ENCODE measurements at places on chromosomes 2 and 18. TPM values are rescaled to one million over a fixed set of nuclear protein-coding genes. Genes with fewer than 3 reads are reported as not detected.

DNA sequence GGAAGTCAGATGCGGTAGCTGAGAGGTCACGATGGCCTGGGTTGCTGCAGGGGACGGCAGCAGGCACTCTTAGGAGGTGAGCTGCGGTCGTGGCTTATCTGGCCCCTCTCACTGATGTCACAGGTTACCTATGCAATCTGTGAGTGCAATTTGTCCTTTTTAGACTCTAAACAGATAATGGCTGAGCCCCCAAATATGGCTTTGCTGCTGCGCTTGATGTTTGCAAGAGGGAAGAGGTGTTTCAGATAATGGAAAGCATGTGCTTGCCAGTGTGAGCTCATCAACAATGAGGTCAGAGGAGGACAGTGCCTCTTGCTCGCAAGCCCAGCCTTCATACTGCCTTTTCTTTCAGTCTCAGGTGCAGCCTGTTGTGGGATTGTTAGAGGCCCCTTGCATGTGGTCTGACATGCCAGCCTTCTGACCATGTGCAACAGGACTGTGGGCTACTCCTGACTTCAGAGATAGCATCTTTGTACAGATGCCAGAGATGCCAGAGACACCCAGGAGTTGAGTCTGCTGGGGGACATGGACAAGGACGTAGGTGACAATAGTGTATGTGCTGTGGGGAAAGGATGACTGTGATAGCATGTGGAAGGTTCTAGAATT, 151.3 kb downstream of the TANC1 start:
- DNase-seq: no peak

- DNase-seq: no peak
Observed at GRCh38 chr2:46386763-46387162, 89.6 kb downstream of the EPAS1 start.

Gene SPP2
- total RNA-seq: not detected

DNA sequence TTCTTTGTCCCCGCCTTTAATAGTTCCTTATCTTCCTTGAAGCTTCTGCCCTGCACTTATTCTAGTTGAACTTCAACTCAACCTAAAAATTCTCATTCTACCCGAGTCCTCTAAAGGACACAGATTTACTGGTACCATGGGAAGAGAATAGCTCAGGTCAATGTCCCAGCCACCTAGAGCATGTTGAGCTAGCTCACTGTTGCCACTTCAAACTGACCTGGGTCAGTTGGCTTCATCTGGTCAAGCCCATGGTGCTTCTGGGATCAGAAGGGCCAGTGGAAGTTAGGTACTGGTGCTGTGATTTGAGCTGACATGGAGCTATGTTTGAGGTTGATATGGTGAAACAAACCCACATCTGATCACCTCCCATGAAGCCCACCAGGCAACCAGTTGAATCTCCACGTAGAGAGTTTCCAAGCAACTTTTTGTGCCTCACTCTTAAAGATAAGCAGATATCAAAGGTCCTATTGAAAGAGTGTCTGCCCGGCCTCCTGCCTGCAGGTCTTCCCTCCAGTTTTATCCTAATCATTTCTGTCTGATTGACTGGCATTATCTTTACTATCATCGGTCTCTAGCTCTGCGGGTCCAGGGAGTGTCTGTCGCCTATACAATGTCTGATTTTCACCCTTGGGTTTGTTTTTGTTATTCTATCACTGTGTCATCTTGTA, 17.2 kb downstream of the GREB1 start:
- DNase-seq: no peak

DNA sequence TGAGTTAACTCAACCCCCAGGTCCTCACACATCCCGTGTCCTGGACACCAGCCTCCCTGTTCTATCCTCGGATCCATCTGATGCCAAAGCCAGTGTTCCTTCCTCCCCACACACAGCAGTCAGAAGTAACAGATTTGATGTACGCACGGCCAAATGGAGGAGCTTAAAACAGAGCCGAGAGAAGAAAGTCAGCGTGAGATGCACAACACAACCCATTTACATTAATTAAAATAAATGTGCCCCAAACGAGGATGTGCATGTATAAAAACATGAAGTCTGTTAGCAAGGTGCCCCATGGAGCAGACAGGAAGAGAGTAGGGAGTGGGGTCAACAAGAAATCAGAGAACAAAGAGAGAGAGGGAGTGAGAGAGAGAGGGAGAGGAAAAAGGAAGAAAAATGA, 191.2 kb downstream of the HAUS1 start:
- DNase-seq: no peak

- DNase-seq: no peak
Observed at GRCh38 chr2:30705056-30705455, 102.2 kb downstream of the CAPN13 start.

DNA sequence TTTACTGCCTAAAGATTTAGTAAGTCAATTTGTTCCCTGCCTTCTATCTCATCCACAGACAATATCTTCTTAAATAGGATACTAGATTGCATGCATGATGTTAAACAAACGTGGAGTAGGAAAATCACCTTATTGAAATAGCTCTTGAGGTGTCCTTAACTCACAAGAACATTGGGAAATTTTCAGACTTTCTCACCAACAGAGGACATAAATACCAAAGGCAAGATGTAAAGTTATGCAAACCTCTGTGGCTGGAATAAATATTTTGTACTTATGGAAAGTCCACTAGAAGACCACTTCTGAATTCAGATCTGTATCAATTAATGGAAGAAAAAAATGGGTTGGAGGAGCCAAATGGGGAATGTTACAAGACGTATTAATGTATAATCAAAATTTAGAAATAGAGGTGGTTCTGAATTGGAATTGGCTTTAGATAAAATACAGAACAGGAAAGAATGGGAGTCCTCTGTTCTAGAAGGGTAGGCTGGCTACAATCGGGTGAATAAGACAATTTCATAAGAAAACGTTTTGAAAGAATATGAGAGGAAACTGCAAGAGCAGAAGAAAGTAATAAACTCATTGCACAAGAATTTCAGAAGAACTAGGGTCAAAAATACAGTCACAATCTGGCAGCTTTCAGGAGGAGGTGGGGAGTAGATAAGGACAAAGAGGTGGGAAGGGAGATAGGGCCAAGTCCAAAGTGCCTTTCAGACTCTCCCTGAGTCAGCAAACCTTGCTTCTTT, 69.3 kb upstream of the FN1 start:
- DNase-seq: no peak

DNA sequence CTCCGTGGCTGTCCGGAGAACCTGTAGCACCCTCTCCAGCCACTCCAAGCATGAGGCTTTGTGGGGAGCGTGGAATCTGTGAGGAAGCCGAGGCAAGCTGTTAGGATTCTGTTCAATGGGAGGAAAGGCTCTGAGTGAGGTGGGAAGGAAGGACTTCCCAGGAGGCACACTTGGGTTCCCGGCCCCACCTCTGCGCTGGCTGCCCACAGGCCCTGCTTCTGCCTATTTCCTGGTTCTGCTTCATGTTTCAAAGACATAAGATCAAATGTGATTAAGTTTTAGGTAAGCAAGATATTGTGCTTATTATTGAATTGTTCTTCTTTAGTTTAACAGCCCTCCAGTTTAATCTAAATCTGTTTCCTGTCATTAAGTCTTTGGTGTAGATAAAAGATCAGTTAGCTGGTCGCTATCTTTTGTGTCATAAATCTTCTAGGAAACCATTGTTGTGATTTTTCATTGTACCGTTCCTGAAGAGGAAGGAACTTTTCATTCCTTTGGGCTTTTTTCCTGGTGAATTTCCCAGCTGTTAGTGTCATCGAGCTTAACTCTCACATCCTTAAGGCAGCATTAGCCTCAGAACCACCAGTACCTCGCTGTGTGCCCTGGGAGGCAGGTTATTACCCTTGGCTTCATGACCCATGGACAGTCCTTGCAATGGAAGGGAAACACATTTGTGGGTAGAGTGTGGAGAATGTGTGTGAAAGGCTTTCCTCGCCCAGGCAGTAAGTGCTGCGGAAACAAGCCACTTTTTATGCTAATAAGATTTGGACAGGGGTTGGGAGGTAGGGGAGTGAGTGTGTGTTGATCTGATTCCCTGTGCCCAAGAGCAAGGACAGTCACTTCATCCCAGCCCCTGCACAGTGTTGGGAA, 61.9 kb upstream of the ALPP start:
- DNase-seq: no peak

GRCh38 chr2:139492131-139492680, 712.0 kb upstream of the NXPH2 start:
- DNase-seq: no peak

GRCh38 chr2:68740400-68740914, 5.8 kb downstream of the ARHGAP25 start:
- DNase-seq: no peak

Measured in Caki2 (cell line).